Suppressor macrophage (primary cell): ENCODE measurements at places on chromosomes 16 and 17.

GRCh38 chr16:57757883-57758282 is 22.3 kb downstream of the KATNB1 start:
- no peak for DNase-seq

- no peak for DNase-seq
Observed at GRCh38 chr17:8494021-8494420, 58.3 kb downstream of the NDEL1 start.

DNA sequence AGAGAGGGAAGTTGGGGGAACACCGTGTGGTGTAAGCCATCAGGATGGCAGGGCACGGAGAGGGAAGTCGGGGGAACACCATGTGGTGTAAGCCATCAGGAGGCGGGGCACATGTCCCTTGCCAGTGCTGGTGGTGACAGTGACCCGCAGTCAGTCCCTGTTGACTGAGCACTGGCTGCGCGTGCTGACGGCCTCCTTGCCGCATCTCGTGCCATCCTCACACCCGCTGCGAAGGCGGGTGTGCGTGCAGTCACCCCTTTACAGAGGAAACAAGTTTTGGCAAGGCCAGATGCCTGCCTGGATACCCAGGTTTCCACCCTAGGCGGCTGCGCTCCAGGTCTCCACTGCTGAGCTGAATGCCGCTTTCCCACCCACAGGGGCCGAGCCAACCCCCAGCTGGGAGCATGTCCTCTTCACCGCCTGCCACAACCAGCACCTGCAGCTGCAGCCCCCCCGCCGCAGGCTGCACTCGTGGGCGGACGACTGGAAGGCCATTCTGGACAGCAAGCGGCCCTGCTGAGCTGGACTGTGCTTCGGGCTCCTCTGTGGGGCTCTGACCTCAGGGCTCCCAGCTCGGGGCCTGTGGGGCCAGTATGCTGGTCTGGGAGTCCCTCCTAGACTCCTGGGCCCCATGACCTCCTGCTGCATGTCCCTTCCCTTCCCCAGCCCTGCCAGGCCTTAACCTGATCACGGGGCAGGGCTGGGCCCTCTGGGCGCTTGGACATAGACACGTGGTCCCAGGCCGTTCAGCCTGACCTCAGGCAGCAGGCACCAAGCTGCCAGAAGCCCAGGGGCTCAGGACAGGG is 43.5 kb downstream of the NT5M start:
- peak; percentile 15 for DNase-seq

DNA sequence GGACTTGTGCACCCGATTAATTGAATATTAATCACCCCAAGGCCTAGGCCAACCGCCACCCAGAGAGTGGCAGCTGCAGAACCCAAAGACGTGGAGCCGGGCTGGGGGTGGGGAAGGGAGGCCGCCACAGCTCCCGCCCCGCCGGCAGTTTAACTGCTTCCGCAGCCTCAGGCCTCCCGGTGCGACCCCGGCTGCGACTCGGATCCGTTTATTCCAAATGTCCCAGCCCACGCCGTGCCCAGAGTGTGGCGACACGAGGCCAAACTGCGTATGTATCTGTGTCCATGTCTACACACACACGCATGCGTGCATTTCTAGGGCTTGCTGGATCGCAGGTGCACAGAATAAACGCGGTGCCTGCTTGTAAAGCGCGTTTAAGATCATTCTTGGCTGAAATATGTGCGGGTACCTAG is 802 bp upstream of the TOB1 start:
- peak; percentile 88 for DNase-seq

DNA sequence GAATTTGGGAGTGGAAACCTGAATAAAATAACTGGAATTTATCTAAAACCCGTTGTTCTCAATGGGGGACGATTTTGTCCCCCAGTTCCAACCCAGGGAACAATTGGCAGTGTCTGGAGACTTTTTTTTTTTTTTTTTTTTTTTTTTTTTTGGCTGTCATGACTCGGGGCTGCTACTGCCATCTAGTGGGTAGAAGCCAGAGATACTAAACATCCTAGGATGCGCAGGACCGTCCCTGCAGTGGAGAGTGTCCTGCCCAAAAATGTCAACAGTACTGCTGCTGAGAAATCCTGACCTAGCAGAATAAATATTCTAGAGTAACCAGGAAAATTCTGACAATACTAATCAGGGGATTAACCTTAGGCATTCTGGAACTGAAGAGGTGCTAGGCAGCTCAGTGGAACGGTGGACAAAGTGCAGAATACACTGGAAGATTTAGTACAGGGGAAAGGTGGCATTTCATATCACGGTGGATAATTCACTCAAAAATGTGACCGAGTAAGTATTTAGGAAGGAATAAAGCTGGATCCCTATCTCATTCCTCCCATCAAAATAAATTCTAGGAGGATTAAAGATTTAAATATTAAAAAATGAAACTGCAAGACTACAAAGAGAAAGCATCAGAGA is 107.6 kb downstream of the SPECC1 start:
- peak; percentile 72 for DNase-seq

GRCh38 chr16:57507136-57508034 is 21.1 kb upstream of the DOK4 start:
- no peak for DNase-seq

- peak; percentile 86 for DNase-seq
Observed at GRCh38 chr16:637081-638018, 1.2 kb upstream of the METTL26 start.

DNA sequence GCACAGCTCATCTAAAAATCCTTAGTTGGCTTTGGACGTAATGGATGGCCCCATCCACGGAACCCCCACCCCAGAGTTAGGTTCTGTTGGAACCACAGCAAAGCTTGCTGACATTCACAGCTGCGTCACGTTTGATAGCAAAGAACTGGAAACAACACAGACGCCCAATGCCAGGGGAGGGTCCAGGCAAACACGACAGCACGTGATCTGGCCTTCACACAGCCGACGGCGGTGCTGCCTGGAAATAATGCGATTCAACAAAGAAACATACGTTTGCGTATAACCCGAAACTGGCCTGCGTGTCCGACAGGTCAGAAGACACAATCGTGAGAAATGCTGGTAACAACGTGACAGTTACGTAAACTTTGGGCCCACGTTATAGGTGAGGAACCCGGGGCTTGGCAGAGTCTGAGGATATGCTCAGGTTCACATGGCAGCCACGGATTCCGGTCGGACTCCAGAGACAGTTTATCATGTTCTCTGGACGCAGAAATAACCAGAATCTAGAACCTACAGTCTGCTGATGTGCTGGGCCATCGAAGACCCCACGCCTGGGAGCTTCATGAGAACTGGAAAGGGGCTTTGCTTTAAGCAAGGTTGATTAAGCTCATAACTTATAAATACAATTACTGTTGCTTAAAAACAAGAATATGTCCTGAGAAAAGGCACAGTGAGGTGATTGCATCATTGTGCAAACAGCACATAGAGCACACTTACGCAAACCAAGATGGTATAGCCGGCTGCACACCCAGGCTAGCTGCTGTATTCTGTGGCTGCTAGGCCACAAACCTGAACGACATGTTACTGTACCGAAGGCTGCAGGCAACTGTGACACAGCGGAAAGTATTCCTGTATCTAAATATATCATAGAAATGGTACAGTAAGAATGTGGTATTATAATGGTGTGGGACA is 70.4 kb downstream of the RPH3AL start:
- DNase-seq = no peak

DNA sequence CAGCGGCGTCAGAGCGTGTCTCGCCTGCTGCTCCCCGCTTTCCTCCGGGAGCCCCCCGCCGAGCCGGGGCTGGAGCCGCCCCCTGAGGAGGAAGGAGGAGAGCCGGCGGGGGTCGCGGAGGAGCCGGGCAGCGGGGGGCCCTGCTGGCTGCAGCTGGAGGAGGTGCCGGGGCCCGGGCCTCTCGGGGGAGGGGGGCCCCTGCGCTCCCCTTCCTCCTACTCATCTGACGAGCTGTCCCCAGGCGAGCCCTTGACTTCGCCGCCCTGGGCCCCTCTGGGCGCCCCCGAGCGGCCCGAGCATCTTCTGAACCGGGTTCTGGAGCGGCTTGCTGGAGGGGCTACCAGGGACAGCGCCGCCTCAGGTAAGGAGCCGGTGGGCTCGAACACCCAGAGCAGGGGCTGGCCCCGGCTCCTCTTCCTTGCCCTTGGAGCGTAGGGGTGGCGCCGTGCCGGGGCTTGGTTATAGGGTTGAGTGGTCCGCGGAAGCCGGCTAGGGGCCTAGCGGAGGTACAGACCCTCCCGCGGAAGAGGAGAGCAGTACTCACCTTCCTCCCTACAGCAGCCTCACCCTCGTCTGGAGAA is 841 bp downstream of the RAPGEFL1 start:
- no peak for DNase-seq

DNA sequence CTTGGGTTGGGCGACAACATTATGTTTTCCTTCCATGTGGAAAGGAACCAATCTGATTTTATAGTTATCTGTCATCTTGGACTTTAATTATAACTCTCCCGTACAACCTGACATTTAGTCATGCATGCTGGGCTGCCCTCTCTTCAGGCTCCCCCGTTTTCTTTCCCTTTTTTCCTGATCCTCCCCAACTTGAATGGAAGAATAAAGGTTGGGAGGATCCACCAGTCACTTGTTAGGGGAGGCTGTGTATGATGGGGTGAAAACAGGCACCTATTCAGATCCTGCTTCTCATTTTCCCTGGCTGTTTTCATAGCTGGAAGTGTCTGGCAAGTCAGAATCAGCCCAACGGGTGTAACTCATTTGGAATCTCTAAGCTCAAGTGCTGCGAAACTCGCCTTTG is 267.2 kb upstream of the SALL1 start:
- DNase-seq = no peak

DNA sequence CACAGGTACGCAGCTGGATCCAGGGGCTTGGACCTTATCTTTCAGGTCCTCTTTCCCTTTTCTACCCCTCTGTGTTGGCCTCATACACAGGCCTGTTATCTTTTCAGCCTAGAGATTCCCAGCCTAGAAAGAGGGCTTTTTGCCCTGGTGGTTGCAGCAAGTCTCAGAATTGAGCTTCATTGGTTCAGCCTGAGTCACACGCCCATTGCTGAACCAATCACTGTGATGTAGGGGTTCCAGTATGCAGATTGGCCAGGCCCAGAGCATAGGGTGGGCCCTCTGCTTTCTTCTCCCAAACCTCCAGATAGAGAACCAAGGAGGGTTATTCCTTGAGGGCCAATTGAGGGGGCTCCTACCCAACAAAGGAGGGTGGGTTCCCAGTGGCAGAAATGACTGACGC is 32.8 kb downstream of the GPT2 start:
- DNase-seq = no peak

GRCh38 chr16:1163567-1164055 is 10.7 kb downstream of the CACNA1H start:
- no peak for DNase-seq

- peak; percentile 99 for DNase-seq
Observed at GRCh38 chr16:69754469-69755310, at the start of gene NOB1. Gene NOB1 (minus strand): TSS chr16:69754926. CDS start chr16:69754910, 16 bp downstream.

GRCh38 chr17:55689672-55690071 is 33.0 kb downstream of the TMEM100 start:
- no peak for DNase-seq

GRCh38 chr17:48571024-48571818 is 6.9 kb downstream of the HOXB4 start:
- DNase-seq = no peak

DNA sequence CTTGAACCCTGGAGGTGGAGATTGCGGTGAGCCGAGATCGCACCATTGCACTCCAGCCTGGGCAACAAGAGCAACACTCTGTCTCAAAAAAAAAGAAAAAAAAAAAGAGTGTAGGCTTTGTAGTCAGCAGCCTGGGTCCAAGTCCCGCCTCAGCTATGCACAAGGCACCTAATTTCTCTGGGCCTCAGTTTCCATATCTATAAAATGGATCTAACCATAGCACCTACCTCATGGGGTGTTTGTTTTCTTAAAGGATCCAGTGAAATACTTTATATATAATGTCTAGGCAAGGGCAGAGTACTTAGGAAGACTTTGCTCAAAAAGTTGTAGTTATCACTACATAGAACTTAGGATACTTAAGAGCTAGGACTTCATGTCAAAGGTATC is 45.4 kb upstream of the NFAT5 start:
- DNase-seq = no peak

GRCh38 chr17:76213491-76213890 is 26.8 kb downstream of the RNF157 start:
- DNase-seq = no peak

GRCh38 chr16:57026778-57027062 is 37.4 kb downstream of the NLRC5 start:
- DNase-seq = no peak

DNA sequence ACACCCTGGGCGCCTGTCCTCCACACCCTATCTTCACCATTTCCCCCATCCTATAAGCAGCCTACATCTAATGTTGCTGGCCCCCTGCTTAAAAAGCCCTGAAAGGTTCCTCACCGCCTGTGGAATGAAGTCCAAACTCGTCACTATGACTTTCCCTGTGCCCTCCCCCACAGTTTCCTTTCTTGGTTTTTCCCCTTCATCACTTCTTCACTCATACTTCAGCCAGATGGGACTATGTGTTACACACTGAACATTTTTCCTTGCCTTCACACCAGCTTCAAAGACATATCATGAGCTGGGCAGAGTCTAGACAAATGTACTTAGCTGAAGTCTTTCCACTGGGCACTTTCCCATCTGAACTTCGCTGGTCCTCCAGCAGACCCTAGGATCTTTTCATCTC is 1.5 kb upstream of the MARCHF10 start:
- DNase-seq = no peak

DNA sequence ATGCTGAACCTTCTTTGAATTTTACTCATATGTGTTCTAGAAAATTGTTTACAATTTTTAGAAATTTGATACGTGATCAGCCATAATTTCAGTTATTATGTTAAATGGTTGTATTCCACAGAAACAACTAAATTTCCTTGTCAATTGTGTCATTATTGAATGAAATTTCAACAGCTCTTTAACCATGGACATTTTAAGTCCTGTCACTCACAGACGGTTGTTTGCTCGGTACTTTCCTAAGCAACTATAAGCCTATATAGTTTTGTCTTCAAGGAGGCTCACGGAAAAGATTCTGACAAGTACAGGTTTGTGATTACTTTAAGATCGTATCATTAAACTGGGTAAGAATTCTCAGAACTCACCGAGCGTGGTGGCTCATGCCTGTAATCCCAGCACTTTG is 31.8 kb downstream of the SLC39A11 start:
- DNase-seq = no peak

- DNase-seq = no peak
Observed at GRCh38 chr16:46717692-46718091, 28.2 kb downstream of the ORC6 start.

- no peak for DNase-seq
Observed at GRCh38 chr17:14269473-14269872, 31.4 kb upstream of the HS3ST3B1 start.

GRCh38 chr16:70377782-70378181 is 31.1 kb downstream of the DDX19A start:
- DNase-seq = no peak

- peak; percentile 48 for DNase-seq
Observed at GRCh38 chr16:21684199-21684598, 20.4 kb downstream of the OTOA start.
